T-helper 1 cell (primary cell): ENCODE measurements at places on chromosomes 7 and 10.

- no peak for DNase-seq
Observed at GRCh38 chr7:106772655-106773108, 92.4 kb upstream of the PIK3CG start.

- no peak for DNase-seq
Observed at GRCh38 chr7:91034459-91035368, 229.5 kb upstream of the FZD1 start.

- DNase-seq = no peak
Observed at GRCh38 chr7:119996634-119997033, 276.3 kb upstream of the KCND2 start.

DNA sequence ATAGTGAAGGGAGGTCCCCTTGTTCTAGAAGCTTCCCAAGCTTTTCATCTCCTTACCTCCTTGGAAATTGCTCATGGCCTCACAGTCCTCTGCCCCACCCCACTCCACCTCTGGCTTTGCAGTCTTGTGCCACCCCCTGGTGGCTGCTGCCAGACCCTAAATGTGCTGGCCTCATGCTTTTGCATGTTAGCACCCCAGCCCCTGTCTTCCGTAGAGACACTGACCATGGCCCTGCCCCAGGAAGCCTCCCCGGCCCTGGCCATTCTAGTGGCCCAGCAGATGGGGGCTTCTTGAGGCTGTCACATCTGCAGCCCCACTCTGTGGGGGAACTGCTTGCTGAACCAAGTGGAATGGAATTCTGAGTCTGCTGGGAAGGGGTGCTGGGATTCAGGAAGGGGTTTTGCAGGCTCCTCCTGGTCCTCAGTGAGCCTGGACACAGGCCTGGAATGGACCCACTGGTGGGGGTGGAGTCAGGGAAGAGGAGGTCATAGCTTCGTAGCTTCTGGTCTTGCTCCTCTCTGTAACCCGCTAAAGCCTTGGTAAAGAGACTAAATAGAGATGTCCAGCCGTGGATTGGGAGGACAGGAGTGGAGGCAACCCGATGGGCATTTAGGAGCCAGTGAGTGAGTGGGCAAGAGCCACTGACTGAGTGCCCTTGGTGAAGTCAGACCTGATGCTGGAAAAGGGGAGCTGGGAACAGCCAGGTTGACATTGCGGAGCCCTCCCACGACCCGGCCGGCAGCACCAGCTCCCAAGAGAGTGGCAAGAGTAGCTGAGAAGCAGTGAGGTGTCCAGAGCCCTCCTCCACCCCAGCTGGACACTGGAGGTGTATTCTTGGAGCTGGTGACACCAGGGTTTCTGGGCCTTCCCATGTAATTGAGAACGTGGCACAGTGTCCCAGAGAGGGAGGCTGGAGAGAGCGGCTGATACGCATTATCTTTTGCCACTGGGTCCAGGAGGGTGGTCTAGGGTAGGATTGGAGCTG, 20.9 kb downstream of the RAMP3 start:
- DNase-seq = no peak

DNA sequence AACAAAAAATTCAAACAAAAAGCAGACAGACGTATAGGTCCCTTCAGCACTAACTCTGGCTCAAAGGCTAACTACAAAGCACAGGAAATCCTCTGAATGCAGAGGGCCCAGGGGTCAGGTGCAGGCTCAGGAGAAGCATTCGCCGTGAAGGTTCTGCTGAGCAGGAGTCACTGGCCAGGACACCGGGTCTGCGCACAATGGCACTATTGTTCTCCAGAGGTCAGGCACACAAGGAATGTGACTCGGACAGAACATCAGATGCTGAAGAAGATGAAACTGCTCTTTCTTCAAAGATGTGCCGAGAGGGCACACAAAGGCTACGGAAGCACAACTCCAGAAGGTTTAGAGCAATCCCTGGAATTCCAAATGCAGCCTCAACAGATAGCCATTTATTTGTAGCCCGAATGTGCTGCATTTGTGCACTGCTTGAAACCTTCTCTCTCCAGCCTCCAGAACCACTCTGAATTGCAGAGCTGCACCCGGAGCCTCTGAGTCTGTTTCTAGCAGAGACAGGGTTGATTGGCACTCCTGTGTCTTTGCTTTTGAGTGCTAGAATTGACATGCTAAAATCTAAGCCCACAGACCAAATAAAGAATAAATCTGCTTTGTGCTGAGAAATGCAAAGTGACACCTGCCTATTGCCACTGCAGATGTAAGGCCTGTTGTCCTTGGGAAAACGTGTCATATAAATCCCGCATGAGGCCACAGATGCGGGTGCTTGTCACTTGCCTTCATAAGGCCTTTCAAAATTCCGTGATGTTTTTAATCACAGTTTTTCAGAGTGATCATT, 85.4 kb upstream of the AFAP1L2 start:
- DNase-seq = no peak

GRCh38 chr7:69847921-69848612, 249.8 kb downstream of the AUTS2 start:
- DNase-seq = no peak

- DNase-seq = no peak
Observed at GRCh38 chr7:66549466-66549865, 79.2 kb upstream of the KCTD7 start.

DNA sequence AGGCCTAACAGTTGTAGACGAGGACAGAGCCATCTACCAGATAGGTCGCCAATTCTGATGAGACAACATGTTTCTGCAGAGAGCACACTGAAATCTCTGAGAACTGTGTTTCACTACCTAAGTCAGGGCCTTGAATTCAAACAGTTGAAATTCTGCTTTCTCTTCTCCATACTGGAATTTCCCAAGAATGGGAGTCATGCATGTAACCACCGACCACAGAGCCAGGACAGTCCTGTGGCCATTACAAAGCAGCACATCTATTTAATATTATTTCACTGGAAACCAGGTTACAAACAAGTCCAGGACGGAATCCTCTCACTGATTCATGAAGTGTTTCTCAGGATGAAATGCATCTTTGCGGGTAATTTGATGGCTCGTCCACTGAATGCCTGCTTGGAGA, 62.0 kb upstream of the ST8SIA6 start:
- DNase-seq = no peak

DNA sequence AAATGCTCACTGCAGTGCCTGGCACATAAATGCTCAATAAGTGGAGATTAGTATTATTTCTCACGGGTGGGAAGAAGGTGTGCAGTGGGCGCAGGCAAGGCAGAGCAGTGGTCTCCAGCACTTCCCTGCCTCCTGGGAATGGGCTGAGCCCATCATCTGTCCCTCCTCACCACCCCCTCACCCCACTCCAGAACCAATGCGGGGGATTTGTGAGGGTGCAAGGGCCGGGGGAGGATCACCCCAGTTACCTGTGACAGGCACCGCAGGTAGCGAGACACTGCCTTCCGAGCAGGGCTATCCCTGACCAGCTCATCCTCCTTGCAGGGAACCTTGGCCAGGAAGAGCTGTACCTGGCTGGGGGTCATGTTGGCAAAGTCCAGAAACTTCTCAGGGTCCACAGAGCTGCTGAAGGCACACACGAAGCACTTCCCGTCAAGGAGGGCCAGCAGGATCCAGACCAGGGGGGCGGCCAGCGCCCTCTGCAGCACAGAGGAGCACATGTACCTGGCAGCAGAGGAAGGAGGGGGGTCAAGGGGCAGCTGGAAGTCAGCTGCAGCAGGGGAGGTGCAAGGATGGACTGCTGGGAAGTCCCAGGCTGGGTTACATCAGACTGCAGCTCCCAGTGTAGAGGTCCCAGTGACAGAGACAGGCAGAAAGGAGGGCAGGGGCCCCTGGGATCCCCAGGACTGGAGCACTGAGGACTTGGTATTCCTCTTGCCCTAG, 2.8 kb downstream of the CALHM3 start:
- no peak for DNase-seq

DNA sequence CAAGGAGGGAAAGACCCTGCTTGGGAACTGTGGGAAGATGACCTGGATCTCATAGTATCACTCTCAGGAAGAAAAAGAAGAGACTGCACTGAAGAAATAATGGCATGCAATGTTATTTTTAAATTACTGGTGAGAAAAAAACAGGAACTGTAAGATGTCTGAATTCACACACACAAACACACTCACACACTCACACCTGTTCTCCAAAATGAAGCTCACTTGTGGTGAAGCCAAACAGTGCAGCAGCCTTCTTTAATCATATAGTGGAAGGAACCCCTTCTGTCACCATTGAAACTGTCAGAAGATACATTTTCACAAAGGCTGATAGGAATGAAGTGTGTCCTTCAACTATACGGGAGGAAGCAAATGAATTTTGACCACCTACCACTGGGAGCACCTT, 156.5 kb upstream of the GHITM start:
- no peak for DNase-seq

GRCh38 chr7:130135208-130136205, 65.2 kb downstream of the KLHDC10 start:
- no peak for DNase-seq

- no peak for DNase-seq
Observed at GRCh38 chr7:121546632-121547543, 150.8 kb upstream of the FAM3C start.

GRCh38 chr7:134750083-134751062, 29.1 kb upstream of the CALD1 start:
- DNase-seq = peak; percentile 59

DNA sequence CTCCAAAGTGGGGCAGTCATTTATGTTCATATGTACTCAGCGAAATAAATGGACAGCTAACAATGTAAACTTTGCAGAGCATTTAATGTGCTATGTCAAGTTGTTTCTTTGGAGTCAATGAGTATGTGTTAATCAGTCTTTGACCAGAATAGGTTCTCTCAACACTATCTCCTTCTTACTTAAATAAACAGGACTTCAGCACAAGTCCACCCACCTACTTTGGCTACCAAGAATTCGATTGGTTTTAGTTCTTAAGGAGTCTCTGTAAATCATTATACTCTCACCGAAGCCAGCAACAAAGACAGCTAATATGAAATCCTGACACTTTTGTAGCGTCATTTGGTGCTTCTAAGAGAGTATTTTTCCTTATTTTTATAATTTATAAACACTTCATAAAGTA, 6.9 kb downstream of the WEE2 start:
- DNase-seq = no peak

GRCh38 chr10:95211606-95212279, 17.7 kb downstream of the ACSM6 start:
- no peak for DNase-seq

DNA sequence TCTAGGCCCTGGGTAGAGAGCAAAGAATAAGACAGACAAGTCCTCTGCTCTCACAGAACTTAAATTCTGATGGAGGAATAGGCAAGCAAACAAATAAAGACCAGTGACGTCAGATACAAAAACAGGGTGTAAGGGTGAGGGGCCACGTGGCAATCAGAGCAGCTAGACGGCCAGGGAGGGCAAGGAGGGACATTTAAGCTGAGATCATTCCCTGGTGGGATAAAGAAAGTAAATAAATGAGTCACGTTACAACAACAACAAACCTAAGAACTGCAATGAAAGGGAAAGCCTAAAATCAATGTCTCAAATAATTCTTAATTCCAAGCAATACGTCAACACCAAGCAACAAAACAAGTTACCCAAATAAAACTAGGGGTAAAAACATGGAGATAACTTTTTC, 21.8 kb downstream of the STN1 start:
- no peak for DNase-seq

GRCh38 chr10:119849944-119850343, 22.7 kb downstream of the MCMBP start:
- no peak for DNase-seq

DNA sequence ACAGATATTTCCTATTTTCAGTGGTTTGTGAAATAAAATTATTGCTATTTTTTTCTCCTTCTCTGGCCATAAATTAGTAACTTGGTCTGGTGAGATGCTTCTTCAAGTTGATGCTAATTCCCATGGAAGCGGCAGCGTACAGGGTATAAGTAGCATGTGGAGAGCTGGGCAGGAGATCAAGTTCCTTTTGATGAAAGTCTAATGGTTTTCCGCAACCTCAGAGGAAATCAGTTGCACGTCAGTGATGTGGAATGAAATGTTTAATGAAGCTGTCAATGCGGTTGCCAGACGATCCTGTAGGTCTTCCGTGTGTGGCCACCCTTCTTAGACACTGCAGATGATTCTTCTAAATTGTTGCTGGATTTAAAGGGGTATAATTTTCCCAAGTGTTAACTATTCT, 236.4 kb upstream of the GRM3 start:
- no peak for DNase-seq

- no peak for DNase-seq
Observed at GRCh38 chr10:35545878-35546590, 59.1 kb upstream of the GJD4 start.

GRCh38 chr7:90078921-90079320, 75.3 kb upstream of the STEAP1 start:
- DNase-seq = no peak

DNA sequence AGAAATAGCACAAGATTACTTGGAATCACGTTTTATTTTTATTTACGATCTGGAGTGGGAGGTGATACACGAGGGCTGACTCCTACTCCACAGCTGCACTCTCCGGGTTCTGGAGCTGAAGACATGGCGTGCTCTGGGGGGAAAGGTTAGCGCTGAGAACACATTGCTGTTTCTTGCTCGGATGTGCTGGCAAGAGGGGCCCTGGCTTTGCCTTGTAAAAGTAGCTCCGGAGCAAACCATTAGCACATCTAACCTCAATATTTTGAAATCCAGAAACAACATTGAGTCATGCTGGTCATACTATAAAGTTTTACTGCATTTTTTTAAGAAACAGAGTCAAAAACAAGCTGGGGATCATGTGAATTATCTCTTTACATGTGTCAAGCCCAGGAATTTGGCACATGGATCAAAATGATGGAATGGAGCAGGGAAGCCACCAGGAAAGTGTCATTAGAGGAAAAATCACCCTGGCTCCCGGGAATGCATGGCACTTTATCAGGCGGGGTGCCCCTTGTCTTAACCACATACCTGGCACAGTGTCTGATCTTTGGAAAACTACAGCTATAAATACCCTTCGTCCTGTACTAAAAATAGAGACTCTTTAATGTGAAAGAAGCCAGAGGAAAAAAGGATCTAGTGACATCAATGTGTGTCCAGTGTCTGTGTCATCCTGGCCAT, 31.6 kb upstream of the LYZL1 start:
- DNase-seq = no peak

- DNase-seq = no peak
Observed at GRCh38 chr10:74544106-74544505, 282.3 kb upstream of the KAT6B start.

- DNase-seq = no peak
Observed at GRCh38 chr10:11908536-11908935, 85.4 kb downstream of the PROSER2 start.

GRCh38 chr10:114208351-114208750, 29.2 kb downstream of the TDRD1 start:
- no peak for DNase-seq

DNA sequence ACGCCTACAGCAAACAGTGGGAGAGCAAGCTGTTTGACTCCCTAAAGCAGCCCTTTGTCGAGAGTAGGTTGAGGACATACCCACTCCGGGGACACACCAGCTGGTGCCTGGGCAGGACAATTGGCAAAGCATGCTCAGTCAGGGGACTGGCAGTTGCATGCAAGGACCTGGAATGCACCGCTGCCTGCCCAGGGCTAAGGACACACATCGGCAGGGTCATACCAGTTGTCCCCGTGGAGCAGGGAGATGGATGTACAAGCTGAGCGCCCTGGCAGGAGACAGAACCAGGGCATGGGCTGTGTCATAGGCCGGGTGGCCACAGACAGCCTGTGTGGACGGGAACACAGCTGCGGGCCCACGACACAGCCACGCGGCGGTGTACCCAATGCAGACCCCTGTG, 18.3 kb upstream of the ELN start:
- no peak for DNase-seq

GRCh38 chr10:81403451-81403850, 471.5 kb upstream of the NRG3 start:
- DNase-seq = no peak

- no peak for DNase-seq
Observed at GRCh38 chr10:51314481-51314880, 240.2 kb downstream of the PRKG1 start.
